ENCODE measurements at places on chromosomes 13 and 19. TPM values are rescaled to one million over a fixed set of nuclear protein-coding genes. Genes with fewer than 3 reads are reported as not detected.

The MIR17HG gene
- total RNA-seq: 15.8 TPM

The CNMD gene
- total RNA-seq: not detected

The GRIN2D gene
- total RNA-seq: 0.08 TPM

The ZNF256 gene
- 22.8 TPM for total RNA-seq

The RNF225 gene
- 0.39 TPM for total RNA-seq

The KCNN1 gene
- not detected for total RNA-seq

The KLK1 gene
- total RNA-seq: not detected

The TNFSF9 gene
- total RNA-seq: 1.0 TPM

The INSL3 gene
- 2.7 TPM for total RNA-seq

The PSG5 gene
- not detected for total RNA-seq

The CAPN12 gene
- 8.2 TPM for total RNA-seq

The ZNF626 gene
- total RNA-seq: 17.1 TPM

The SYNE4 gene
- 3.5 TPM for total RNA-seq

The WDR62 gene
- 2.0 TPM for total RNA-seq

The ZNF507 gene
- total RNA-seq: 49.0 TPM

The MCF2L gene
- 30.3 TPM for total RNA-seq

The IZUMO2 gene
- not detected for total RNA-seq

The CABP5 gene
- not detected for total RNA-seq

The GDF15 gene
- total RNA-seq: not detected

The DCUN1D2 gene
- 26.6 TPM for total RNA-seq

The PET100 gene
- 128 TPM for total RNA-seq

The CD79A gene
- total RNA-seq: 48.6 TPM

The KLK12 gene
- total RNA-seq: not detected

The ZNF582 gene
- 5.8 TPM for total RNA-seq

The C19orf73 gene
- 1.6 TPM for total RNA-seq

The CADM4 gene
- 0.39 TPM for total RNA-seq

The TPTE2 gene
- total RNA-seq: 0.31 TPM

The TMPRSS9 gene
- not detected for total RNA-seq

The PSG2 gene
- not detected for total RNA-seq

The PNMA8C gene
- total RNA-seq: not detected

The BEST2 gene
- total RNA-seq: not detected

The ERICH4 gene
- not detected for total RNA-seq

The RFPL4AL1 gene
- total RNA-seq: not detected

The ZNF829 gene
- total RNA-seq: 9.0 TPM

The HSPB6 gene
- total RNA-seq: not detected
